ENCODE measurements at places on chromosomes 16 and 17.

- DNase-seq = no peak
Observed at GRCh38 chr17:65287040-65287439, 149.9 kb downstream of the RGS9 start.

- DNase-seq = peak; percentile 19
Observed at GRCh38 chr16:84633622-84634021, 14.7 kb upstream of the KLHL36 start.

DNA sequence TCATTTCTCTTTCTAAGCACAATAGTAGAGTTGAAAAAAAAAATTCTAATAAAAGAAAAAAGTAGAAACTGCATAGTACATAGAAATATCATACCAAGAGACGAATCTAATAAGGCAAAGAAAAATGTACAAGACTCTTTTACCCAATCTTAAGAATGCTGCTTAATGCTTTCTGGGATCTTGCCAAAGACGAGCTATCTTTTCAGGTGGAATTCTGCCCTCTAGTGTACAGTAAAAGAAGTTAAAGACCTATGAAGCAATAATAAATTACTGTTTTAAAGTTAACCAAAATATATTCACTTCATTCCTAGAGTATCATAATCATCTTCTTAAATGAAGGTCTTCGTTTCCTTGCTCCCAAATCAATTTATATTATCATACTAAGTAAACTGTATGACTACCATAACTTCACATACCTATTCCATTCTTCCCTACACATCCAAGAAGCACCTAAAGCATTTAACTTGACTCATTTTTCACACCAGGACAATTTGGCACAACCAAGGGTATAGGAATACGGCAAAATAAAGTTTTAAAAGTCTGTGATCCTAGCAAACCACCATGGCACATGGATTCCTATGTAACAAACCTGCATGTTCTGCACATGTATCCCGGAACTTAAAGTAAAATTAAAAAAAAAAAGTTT, 47.7 kb downstream of the CFDP1 start:
- DNase-seq = peak; percentile 71

- peak; percentile 40 for DNase-seq
Observed at GRCh38 chr17:79915850-79916430, 76.7 kb upstream of the CBX4 start.

DNA sequence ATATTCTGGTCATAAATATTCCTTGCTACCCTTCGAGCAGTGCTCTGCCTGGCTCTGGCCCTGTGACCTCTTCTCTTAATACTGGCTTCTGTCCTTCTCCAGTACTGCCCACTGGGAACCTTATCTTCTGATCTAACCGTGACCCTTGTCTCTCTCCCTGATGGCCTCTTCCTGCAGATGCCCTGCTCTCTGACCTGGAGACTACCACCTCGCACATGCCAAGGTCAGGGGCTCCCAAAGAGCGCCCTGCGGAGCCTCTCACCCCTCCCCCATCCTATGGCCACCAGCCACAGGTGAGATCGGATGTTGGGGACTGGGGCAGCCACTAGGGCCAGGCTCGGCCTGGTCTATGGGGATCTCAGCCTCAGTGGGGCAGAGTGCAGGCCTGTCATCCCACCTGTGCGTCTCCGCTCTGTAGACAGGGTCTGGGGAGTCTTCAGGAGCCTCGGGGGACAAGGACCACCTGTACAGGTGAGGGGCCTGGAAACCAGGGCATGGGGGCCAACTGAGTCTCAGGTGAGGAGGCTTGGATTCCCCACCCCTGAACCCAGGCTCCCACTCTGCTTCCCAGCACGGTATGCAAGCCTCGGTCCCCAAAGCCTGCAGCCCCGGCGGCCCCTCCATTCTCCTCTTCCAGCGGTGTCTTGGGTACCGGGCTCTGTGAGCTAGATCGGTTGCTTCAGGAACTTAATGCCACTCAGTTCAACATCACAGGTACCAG, 1.5 kb downstream of the TGFB1I1 start:
- no peak for DNase-seq

- no peak for DNase-seq
Observed at GRCh38 chr16:695355-696089, 5.3 kb upstream of the WDR24 start.

DNA sequence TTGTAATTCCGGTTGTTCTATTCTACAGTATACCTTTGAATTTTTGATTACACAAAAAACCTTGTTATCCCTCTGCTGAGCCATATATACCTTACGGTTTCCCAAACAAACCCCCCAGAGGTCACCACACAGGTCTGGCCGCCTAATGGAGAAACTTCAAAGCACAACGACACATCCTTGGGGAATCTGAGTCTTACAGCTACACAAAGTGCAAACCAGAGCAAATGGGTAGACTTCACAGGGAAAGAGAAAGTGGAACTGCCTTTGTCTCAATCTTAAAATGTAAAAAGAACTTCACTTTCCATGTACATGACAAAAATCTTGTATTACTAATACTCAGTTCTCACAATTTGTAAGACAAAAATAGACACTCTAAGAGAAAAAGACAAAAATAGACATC, 2.7 kb downstream of the FBXO31 start:
- no peak for DNase-seq

- no peak for DNase-seq
Observed at GRCh38 chr16:22691335-22691734, 122.6 kb upstream of the HS3ST2 start.

GRCh38 chr16:2040787-2041522, 6.7 kb downstream of the NTHL1 start:
- DNase-seq = no peak

- DNase-seq = peak; percentile 47
Observed at GRCh38 chr17:3512505-3513171, 36.8 kb downstream of the ASPA start.

DNA sequence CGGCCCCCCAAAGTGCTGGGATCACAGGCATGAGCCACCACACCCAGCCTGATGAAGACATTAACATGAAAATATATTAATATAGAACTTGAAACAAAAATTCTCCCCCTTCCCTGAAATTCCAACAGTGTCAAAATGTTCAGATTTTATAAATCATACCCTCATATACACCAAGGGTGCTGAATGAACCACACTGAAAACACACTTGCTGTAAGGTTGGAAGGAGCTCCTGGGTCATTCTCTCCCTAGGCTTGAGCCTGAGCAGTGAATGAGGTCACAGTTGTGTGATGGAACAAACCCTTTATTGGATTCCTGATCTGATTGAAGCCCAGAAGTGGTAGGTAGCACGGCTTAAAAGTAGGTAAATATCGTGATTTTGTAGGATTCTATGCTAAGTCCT, at the start of gene EFCAB3:
EFCAB3 (plus strand) TSS at position 301 of the 400 bp plus-strand sequence. CDS start 2,427 bp downstream, outside the sequence.
- no peak for DNase-seq

DNA sequence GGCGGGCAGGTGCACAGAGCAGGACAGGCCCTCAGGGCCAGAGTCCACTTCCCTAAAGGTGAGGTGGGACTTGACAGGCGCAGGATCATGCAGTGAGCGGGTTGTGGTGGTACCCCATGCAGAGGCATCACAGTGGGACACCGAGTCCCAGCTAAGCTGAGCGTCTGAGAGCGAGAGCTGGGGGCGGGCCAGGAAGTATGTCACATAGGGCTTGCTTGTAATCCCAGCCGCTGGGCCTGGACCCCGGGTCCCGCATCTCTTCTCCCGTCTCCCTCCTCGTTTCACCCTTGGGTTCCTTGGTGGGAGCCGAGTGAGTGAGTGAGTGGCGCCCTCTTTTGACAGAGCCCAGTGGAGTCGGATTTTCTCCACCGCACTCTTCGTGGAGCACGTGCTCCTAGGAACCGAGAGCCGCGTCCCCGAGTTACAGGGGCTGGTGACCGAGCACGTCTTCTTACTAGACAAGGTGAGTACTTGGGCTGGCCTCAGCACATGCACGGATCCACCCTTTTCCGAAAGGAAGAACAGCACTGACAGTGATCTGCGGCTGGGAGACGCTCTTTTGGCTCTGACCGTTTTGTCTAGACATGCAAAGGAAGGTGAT, 50.8 kb upstream of the ENDOV start:
- DNase-seq = peak; percentile 61

DNA sequence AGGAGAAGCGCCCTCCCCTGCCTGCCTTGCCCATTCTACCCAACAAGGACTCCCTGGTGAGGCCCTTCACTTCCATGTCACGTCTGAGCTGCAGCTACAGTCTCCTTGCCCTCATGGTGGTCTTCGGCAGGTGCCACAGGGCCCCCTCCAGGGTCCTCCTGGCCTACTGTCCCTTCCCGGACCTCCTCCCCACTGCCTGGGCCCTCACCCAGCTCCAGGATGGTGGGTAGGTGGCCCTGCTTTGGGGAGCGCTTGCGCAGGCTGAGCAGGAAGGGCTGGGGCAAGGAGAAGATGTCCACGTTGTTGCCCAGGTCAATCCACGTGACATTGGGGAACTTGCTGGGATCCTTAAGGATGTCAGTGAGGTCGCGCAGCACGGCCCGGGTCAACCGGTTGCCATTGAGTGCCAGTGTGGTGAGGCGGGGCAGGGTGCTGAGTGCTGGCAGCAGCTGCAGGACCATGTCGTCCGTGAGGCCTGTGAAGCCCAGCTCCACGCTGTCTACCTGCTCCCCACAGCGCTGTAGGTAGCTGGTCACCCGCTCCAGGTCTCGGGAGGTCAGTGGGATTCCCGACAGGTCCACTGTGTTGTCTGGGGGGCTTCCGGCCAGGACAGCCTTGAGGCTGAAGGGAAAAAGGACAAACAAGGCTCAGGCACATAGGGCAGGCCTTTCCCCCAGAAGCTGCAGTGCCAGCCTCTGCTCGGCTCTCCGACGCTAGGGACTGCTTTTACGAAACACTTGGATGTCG, 28.3 kb downstream of the TRPV2 start:
- no peak for DNase-seq

DNA sequence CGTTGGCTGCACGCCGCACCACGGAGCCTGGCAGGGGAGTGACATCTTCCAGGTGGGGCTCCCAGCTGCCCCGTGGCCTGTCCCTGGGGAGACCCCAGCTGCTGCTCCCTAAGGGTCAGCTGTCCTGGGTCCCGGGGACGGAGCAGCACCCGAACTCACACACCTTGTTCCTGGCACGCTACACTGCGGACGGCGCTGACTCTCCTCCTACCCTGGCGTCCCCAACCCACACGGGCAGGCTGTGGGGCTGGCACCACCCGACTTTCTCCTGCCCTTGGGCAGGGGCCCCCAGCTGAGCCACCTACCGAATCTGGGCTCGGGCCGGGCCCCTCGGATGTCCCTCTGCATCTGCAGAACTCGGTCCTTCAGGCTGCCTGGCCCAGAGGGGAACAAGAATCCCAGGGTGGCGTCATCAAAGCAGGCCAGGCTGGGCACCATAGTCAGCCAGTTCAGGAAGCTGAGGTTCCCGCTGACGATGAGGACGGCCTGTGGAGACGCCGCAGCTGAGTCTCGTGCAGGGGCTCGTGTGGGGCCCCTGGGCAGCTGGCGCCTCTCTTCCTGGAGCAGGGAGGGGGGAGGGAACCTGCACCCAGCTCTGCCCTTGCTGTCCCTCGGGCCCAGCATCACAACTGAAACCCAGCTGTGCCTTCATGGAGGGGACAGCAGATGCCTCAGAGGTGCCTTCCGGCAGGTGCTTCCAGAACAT, 70.5 kb upstream of the GNG13 start:
- DNase-seq = no peak

DNA sequence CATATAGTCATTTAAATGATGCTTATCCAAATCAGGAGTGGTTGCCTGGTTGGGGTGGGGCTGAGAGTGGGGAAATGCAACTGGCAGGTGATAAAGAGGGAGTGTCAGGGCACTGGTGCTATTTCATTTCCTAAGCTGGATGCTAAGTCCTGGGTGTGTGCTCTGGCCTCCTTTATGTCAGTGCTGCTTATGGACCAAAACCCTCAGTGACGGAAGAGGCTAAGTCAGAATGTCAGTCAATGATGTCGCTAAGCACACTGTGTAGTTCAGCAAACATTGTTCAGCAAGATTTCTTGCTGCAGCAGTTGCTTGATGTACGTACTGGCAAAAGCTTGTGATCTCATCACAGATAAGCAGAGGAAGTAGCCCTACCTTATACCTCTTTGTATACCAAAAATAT, 16.4 kb upstream of the FLCN start:
- no peak for DNase-seq

DNA sequence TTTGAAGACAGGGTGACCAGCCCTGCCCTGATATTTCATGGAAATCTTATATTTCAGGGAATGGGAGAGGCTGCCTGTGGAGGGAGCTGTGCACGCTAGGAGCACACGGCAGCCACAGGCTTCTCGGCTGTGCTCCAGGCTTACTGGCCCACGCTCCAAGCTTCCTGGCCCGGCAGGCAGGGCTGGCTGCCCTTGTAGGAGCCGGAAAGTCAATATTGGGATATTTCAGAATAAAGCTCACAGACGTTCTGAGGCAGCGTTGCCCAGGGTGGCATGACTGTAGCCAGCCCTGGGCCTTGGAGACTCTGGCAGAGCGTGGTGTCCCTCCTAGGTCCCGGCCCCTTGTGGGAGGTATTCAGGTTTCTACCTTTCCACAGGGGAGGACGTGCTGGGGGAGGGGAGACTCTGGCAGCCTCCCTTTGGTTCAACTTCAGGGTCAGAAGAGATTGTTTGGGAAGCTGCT, 95.6 kb downstream of the NPIPB11 start:
- no peak for DNase-seq

DNA sequence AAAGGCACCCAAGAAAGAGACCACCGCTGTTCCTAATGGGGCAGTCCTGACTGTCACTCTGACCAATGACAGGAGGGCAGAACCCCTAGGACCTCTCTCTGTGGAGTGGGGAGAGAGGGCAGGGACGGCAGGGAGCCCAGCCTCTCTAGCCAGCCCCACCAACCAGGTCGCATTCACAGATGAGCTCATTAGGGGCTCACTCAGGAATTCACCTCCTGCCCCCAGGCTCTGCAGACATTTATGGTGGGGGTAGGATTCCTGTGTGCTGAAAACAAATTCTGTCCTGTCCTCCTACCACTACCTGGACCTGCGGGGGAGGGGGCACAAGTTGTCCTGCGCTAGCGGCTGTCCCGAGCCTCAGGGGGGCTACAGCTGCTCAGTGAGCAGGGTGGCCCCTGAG, 27.7 kb upstream of the GPRC5C start:
- DNase-seq = no peak

- DNase-seq = peak; percentile 44
Observed at GRCh38 chr17:19753051-19753509, 5.0 kb upstream of the ALDH3A1 start.

- no peak for DNase-seq
Observed at GRCh38 chr16:17571499-17572093, 100.8 kb upstream of the XYLT1 start.

DNA sequence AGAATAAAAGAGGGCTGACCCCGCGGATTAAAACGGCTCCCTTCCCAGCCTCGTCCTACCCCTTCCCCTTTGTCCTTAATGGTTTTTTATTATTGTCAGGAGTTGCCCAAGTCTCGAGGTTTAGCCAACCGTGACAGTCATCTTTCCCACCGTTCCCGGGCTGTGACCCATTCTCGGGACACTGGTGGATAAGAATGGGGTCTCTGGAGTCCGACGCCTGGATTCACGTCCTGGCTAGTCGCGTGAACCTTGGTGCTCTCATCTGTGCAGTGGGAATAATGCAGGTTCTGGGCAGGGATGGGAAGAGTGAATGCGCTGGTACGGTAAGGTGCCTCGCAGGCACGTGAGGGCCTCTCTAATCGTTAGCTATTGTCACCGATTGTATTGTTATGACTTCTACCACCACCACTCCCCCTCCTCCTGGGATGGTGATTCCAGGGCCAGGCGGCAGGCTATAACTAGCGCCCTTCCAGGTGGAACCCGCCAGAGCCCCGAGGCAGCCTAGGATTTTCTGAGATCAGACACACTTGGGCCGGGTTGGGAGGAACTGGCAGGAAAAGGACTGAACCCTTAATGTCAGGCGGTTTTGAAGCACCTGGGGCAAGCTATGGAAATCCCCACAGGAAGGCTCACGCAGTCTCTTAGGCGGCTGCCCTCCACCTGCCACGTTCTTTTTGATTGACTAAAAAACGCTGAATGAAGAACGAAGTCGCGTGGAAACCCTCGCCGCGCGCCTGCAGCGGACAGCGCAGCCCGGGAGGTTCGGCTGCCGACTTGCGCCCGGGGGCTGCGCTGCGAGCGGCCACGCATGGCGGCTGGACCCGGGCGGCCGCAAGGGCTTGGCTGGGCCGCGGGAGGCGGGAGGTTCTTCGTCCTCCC, 2.7 kb downstream of the HS3ST3B1 start:
- DNase-seq = no peak

Data from SK-MEL-5 (cell line).